ENCODE measurements at places on chromosomes 6 and 20.

- ATAC-seq = peak; percentile 76
Measured at GRCh38 chr6:73644030-73644429, 9.8 kb downstream of the SLC17A5 start.

DNA sequence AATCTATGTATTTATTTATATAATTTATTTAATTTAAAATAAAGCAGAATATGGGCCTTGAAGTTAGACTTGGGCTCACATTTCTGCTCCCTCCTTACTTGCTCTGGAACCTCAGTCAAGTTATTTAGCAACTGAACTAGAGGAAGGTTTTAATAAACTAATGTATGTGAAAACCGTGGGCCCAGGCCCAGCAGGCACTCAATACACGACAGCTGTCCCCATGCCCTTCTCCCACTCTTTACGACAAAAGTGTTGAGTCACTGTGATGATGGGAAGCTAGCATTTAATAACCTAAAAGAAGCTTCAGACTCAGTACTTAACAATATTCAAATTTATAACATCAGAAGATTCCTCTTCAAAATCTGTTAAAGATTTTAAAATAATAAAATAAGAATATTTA is 46.7 kb downstream of the SERAC1 start:
- ATAC-seq = no peak

DNA sequence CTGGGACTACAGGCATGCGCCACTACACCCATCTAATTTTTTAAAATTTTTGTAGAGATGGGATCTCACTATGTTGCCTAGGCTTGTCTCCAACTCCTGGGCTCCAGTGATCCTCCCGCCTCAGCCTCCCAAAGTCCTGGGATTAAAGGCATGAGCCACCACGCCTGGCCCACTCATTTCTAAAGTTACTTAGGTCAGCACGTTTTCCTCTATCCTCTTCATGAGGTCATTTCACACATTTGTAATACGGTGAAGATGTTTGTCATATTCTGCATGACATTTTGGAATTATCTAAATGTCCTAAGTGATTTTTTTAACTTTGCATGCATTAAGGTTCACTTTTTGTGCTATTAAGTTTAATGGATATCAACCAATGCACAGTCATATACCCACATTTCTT is 11.9 kb upstream of the SOX12 start:
- ATAC-seq = no peak

DNA sequence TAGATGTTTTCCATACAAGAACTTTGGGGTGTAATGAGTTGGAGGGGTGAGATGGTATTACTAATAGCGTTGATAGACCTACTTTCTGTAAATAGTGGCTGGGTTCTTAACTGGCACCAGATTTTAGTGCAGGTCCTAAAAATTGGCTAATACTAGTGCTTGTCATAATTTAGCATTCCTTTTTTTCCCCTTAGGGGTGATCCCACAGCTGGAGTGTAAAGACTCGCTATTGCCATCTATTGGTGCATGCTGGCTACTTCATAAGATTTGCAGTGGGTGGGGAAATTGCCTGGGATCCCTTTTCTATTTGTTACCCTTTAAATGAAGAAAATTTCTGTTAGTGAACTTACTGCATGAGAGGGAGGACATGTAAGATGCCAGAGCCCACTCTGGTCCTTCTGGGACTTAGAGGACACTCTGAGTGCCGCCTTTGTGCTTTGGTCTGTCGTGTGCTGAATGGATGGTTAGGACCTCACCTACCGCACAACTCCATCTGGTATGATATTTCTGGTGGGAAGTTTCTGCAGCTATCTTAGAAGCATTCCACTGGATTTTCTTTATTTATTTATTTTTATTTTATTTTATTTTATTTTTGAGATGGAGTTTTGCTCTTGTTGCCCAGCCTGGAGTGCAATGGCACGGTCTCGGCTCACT is 195.5 kb downstream of the JARID2 start:
- ATAC-seq = peak; percentile 57

DNA sequence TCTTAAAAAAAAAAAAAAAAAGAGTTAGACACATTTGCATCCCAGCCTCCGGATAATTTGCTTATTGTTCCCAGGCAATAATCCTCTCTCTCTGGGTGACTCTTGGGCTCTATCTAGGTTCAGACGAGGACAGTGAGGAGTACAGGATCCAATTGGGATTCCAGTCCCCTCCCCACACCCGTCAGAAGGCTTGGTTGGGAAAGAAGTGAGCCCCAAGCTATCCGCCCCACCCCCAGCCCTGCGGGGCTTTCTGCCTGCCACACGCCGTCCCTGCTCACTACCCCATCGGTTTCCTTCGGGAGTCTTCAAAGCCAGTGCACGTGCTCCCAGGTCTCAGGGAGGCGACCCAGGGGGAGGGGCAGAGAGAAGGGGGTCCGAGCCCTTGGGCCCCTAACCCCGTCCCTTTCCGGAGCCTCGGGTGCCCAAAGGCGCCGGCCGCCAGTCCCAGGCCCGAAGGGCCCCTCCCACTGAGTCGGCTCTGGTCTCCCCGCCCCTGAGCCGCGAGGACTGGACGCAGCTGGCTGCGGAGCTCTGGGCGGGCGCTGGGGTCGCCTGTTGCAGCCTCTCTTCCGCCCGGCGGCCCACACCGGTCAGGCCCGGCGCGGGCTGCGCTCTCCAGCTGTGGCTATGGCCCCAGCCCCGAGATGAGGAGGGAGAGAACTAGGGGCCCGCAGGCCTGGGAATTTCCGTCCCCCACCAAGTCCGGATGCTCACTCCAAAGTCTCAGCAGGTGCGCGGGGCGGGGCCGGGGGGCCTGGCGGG is 2.5 kb downstream of the MYMX start:
- ATAC-seq = peak; percentile 23

DNA sequence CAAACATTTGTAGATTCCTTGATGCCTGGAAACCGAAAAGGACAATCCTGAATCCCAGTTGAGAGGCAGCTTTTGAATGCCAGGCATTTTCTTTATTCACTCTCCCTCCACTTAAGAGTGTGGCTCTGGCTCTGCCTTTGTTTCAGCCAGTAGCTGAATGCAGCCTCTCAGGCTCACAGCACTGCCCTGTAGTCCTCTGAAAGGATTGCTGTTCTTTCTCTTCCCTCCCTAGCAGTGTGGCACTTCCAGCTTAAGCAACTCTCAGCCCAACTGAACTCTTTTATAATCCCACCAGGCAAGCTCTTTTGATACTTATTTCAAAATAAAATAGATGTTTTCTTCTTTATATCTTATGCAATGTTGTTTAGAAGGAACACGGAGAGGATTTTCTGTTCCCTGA is 415.6 kb downstream of the GJA1 start:
- ATAC-seq = no peak

DNA sequence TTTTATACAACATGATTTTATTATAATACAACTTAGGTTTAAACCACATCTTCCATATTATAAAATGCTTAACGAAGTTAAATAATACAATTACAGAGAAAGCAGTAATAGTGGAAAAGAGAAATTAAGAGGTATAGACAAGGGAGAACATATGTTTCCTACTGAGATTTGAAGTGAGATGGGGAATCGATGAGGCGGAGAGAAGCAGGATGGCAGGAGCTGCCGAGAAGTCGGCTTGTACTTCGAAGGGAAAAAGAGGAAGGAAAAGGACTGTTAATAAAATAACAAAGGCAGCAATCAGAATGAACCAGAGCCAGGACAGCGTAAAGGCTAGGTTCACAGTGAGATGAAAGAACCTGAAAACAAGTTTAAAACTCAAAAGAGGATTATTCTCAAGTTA is 15.4 kb downstream of the FBXL4 start:
- no peak for ATAC-seq
